Esophagus (tissue), 2 donors: ENCODE measurements at places on chromosomes 7 and 10. TPM values are rescaled to one million over a fixed set of nuclear protein-coding genes. Genes with fewer than 3 reads are reported as not detected.

The CYP2C19 gene
- 3.0 TPM for polyA plus RNA-seq

The OR13A1 gene
- 0.86 TPM for polyA plus RNA-seq

The LIPF gene
- polyA plus RNA-seq = 3.0 TPM

The OR2F2 gene
- not detected for polyA plus RNA-seq

The PAPSS2 gene
- polyA plus RNA-seq = 1.3 TPM

The HECW1 gene
- 0.47 TPM for polyA plus RNA-seq

The CYP2C9 gene
- 2.6 TPM for polyA plus RNA-seq

The A1CF gene
- not detected for polyA plus RNA-seq

The LIPN gene
- not detected for polyA plus RNA-seq

The MYO1G gene
- 2.3 TPM for polyA plus RNA-seq

The GOLGA7B gene
- 1.7 TPM for polyA plus RNA-seq

The CRTAC1 gene
- 2.4 TPM for polyA plus RNA-seq

The DENND2A gene
- 1.5 TPM for polyA plus RNA-seq

The SFMBT2 gene
- polyA plus RNA-seq = 0.45 TPM

The CALY gene
- 0.05 TPM for polyA plus RNA-seq

The RBM20 gene
- 7.2 TPM for polyA plus RNA-seq

The PLAU gene
- 13.7 TPM for polyA plus RNA-seq

The SGCE gene
- polyA plus RNA-seq = 6.7 TPM

The TUBB8 gene
- polyA plus RNA-seq = 0.02 TPM

The ARHGEF35 gene
- 20.1 TPM for polyA plus RNA-seq

The CNNM1 gene
- 0.81 TPM for polyA plus RNA-seq

The CYP26A1 gene
- not detected for polyA plus RNA-seq

The CPN1 gene
- not detected for polyA plus RNA-seq

The SFRP4 gene
- 0.15 TPM for polyA plus RNA-seq

The MRLN gene
- polyA plus RNA-seq = not detected

The PDE1C gene
- polyA plus RNA-seq = 1.9 TPM

The AGMO gene
- polyA plus RNA-seq = 0.02 TPM

The CCDC3 gene
- 24.3 TPM for polyA plus RNA-seq

The MMP21 gene
- 0.02 TPM for polyA plus RNA-seq

The LRRC4 gene
- 2.1 TPM for polyA plus RNA-seq

The BEND7 gene
- 1.1 TPM for polyA plus RNA-seq

The KAT6B gene
- 4.7 TPM for polyA plus RNA-seq

The ELAPOR2 gene
- polyA plus RNA-seq = 1.8 TPM

The PROSER2 gene
- 6.8 TPM for polyA plus RNA-seq

The ADAM8 gene
- 2.6 TPM for polyA plus RNA-seq

The UPK3BL2 gene
- 92.4 TPM for polyA plus RNA-seq

The FAM107B gene
- 24.2 TPM for polyA plus RNA-seq

The BTBD16 gene
- 0.20 TPM for polyA plus RNA-seq

The DNA2 gene
- polyA plus RNA-seq = 1.8 TPM

The CH25H gene
- 9.0 TPM for polyA plus RNA-seq

The PRSS37 gene
- polyA plus RNA-seq = not detected

The GIMAP1 gene
- 1.2 TPM for polyA plus RNA-seq

The C10orf71 gene
- not detected for polyA plus RNA-seq

The NANOS1 gene
- polyA plus RNA-seq = 1.3 TPM

The WDR91 gene
- 19.9 TPM for polyA plus RNA-seq

The PRR15 gene
- 1.5 TPM for polyA plus RNA-seq

The PNLIP gene
- 0.14 TPM for polyA plus RNA-seq

The EXOSC1 gene
- 28.8 TPM for polyA plus RNA-seq

The TMEM213 gene
- polyA plus RNA-seq = not detected

The SFXN3 gene
- 5.7 TPM for polyA plus RNA-seq

The MOGAT3 gene
- polyA plus RNA-seq = not detected
